ENCODE measurements at places on chromosomes 1 and 21.
A peak's percentile ranks its signal among the peaks of the same experiment; 100 is the strongest.

GRCh38 chr1:103365860-103366569 is 159.5 kb upstream of the RNPC3 start:
- DNase-seq: no peak

DNA sequence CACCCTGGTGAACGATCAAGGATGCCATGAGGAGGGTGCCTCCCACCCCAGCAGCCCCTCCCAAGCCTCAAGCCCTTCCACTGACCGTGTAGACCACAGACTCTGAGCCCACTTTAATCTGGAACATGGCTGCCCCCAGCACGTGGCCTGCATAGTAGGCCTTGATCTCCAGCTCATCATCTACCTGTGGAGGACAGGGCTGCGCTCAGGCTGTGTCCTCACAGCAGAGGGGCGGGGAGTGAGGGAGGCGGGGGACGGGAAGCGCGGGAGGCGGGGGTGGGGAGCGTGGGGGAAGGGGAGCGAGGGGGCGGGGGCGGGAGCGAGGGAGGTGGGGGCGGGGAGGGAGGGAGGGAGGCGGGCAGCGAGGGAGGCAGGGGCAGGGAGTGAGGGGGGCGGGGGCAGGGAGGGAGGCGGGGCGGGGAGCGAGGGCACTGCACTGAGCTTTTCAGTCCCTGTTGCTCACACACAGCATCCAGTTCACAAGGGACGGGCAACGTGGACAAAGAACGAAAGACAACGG is 7.1 kb downstream of the PUSL1 start:
- DNase-seq: no peak

DNA sequence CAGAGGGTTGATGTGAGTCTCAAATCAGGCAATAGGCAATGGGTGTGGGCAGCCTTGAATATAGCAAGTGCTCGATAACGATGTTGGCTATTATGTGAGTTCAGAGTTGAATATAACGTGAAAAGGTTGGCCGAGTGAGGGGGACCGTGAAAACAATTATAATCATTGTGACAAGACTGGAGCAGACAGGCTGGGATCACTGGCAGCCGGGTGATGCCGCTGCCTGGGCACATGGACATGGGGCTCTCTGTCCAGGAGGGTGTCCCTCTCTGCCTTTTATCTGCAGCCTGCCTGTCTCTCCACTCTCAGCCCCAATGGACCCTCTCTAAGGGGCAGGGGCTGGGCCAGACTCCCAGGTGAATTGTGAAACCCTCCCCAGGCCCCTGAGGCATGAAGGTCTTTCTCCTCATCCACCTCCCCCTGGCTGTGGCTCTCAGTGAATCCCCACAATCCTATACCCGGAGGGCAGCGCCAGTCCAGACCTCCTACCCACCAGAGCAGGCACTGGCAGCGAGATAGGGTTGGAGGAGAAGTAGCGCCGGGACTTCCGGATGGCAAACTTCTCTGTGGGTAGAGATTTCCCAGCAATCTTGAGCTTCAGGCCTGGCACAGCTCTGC is 36.4 kb downstream of the TTC39A start:
- no peak for DNase-seq

DNA sequence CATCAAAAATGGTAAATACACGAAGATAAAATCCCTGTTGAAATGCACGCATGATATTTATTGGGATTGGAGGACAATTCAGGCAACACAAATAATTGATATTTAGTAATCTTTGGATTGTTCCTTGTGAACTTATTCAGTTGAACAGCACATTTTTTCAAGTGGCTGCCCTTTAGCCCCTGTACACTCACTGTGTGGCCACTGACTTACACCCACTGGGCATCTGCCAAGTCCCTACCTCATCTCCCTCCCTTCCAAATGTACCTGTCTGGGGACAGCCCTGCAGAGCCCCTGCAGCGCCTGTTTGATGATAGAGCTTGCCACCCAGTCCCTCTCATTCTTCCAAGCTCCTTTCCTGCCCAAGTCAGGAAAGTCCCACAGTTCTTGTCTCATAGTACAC is 154.3 kb downstream of the GLUL start:
- DNase-seq: no peak

GRCh38 chr1:43272576-43273571 is 3.1 kb downstream of the TMEM125 start:
- no peak for DNase-seq

GRCh38 chr1:236168716-236169429 is 26.5 kb downstream of the GPR137B start:
- no peak for DNase-seq

- DNase-seq: no peak
Measured at GRCh38 chr1:47692196-47692595, 254.4 kb downstream of the FOXD2 start.

DNA sequence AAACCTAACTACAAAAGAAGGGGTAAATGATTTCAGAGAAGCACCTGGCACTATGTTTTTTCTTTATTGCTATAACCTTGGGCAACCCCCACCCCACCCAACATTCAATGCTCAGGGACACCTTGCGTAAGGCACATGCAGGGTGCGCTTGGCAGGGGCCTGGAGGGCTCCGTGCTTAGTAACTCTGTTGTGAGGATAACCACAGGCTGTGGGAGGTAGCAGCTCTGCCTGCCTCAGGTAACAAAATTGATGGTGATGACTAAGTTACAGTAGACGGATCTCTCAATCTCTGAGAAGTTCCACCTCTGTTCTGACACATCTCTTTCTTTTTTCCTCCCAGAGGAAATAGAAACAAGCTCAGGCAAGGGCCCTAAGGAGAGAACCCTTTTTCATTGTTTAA is 8.7 kb upstream of the CCN1 start:
- DNase-seq: no peak

- DNase-seq: no peak
Measured at GRCh38 chr1:239550178-239550577, 163.8 kb downstream of the CHRM3 start.

DNA sequence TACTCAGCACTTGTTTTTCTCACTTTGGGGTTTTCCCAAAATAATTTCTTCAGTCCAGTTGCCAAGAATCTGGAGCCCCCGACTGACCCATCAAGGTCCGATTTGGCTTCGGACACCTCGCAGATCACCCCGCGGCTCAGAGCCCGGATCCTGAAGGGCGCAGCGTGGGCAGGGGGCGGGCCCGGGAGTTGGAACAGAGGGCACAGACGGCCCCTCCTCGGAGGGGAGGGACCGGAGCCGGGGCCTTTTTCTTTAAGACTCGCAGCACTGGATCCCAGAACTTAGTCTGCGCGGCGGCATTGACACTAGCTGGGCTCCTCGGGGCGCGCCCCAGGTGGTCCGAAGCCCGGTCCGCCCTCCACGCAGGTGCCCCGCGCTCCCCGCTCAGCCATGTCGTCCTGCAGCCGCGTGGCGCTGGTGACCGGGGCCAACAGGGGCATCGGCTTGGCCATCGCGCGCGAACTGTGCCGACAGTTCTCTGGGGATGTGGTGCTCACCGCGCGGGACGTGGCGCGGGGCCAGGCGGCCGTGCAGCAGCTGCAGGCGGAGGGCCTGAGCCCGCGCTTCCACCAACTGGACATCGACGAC is at the start of gene CBR3:
CBR3 (plus strand) TSS at position 277 of the 588 bp plus-strand sequence; CDS start at position 391, 114 bp downstream.
- DNase-seq: no peak

DNA sequence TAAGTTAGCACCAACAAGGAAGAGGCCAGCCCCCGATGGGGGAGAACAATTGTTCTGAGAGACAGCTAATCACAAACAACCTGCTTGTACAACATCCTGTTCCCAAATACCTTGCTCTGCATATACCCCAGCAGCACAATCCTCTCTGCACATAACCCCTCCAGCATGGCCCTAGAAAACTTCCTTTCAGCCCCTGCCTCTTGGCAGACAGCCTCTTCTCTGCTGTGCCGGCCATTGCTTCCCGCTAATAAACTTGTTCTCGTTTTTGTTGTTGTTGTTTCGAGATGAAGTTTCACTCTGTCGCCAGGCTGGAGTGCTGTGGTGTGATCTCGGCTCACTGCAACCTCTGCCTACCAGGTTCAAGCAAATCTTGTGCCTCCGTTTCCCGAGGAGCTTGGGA is 392.7 kb downstream of the SMYD3 start:
- DNase-seq: no peak

DNA sequence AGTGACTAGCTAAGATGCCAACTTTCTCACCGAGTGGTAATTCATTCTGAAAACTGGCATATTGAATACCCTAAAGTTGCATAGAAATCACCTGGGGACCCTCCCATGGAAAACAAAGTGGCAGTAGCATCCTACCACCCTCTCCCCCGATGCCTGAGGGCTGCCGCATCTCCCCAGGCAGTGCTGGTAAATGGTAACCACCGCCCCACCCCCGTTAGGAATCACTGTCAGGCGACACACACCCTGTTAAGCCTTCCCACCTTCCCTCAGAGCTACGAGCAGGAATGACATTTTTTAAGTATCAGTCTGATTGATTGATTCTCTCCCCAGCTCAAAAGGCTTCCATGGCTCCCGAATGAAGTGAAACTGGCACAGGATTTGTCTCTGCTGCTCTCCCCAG is 28.3 kb downstream of the TMPRSS2 start:
- DNase-seq: no peak

DNA sequence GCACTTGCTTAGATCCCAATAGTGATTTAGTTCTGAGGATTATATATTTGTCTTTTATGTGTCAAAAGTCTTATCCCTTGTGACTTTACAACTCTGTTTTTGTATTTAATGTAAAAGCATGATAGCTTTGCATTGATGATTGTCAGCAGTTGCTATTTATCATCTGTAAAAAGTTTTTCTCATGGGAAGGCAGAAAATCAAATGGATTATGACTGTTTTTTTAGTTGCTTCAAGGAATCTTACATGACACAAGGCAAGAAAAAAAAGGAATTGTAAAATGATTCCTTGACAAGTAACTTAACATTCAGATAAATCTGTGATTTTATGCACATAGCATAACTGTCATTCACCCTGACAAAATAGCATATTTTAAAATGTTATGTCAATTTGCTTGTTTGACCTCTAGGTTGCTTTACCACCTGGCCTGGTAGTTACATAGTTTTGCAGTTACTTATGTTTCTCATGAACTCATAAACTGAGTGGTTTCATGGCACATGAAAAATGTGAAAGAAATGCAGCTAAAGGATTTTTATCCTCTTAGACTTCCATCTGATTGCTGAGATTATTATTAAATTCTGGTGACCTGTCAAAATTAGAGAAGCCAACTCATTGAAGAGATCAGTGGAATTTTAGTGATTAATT is 622.6 kb downstream of the ADGRL2 start:
- no peak for DNase-seq

DNA sequence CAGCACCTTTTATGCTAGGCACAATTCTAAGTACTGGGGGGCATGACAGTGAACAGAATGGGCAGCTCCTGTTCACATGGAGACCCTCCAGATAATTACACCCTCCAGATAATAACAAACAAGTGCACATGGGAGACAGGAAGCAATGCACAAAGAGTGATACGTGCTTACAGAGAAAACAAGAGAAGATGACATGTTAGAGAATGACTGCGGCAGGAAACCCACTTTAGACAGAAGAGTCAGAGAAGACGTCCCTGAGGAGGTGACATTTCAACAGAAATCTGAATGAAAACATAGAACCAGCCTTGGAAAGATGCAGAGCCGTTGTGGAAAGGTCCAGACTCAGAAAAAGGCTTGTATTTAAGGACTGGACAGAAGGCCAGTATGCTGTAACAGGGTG is 54.7 kb upstream of the ARTN start:
- DNase-seq: peak; percentile 80

DNA sequence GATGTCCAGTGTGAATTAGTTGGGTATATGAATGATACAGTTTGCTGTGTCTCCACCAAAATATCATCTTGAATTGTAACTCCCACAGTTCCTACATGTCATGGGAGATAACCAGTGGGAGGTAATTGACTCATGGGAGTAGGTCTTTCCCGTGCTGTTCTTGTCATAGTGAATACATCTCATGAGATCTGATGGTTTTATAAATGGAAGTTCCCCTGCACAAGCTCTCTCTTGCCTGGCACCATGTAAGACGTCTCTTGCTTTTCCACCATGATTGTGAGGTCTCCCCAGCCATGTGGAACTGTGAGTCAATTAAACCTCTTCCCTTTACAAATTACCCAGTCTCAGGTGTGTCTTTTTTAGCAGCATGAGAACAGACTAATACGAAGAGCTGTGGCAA is 223.0 kb downstream of the AJAP1 start:
- no peak for DNase-seq

GRCh38 chr1:162904023-162904422 is 43.0 kb upstream of the CCDC190 start:
- no peak for DNase-seq

GRCh38 chr1:155003766-155004351 is 1.3 kb downstream of the ZBTB7B start:
- DNase-seq: no peak

GRCh38 chr1:88111816-88112215 is 572.3 kb upstream of the PKN2 start:
- DNase-seq: no peak

DNA sequence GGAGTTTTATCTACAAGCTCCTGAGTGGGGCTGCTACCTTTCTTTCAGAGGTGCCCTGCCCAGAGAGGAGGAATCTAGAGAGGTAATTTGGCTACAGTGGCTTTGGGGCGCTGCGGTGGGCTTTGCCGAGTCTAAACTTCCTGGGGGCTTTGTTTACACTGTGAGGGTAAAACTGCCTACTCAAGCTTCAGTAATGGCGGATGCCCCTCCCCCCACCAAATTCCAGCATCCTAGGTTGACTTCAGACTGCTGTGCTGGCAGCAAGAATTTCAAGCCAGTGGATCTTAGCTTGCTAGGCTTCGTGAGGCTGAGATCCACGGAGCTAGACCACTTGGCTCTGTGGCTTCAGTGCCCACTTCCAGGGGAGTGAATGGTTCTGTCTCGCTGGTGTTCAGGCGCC is 43.9 kb downstream of the SWT1 start:
- DNase-seq: no peak

DNA sequence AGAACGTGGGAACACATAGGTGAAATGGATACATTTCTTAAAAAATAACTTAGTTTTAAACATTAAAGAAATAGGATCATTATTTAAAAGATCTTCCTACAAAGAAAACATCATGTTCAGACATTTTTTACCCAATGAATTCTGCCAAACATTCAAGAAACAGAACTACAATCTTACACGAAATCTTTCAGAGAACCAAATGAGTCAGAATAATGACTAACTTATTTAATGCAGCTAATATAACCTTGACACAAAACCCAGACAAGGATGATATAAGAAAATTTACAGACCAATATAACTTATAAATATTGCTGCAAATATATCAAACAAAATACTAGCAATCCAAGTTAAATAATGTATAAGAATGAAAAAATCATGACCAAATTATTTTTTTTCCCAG is 220.1 kb upstream of the KCNK2 start:
- DNase-seq: no peak

- DNase-seq: no peak
Measured at GRCh38 chr21:17488620-17489019, 24.2 kb upstream of the CXADR start.

- no peak for DNase-seq
Measured at GRCh38 chr1:157574836-157575235, 22.5 kb upstream of the FCRL5 start.

DNA sequence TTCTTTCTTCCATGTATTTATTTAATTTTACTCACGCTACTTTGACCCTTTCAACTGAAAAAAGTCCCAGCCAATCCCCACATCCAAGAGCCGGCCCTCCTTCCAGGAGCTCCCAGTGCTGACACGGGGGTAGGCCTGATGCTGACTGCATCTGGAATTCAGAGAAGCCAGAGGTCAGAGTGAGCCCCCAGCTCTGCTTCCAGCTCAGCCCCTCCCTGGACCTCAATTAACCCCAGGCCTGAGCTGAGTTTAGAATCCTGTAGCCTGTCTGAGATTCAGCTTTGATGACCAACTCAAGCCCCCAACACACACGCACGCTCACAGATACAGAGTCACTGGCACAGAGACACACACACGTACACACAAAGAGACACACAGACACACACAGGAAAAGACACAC is 247.9 kb downstream of the NPHP4 start:
- DNase-seq: no peak
